AG10803 (cell line): ENCODE measurements at places on chromosomes 5 and 9.

DNA sequence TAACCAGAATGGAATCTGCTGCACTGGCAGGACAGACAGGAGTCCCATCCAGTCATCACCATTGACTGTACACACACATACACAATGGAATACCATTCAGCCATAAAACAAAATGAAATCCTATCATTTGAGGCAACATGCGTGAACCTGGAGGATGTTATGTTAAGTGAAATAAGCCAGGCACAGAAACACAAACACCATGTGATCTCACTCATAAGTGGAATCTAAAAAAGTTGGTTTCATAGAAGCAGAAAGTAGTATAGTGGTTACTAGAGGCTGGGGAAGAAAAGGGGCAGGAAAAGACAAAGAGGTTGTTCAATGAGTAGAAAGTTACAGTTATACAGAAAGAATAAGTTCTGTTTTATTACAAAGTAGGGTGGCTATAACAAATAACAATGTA is 884.0 kb upstream of the ACO1 start:
- no peak for DNase-seq

DNA sequence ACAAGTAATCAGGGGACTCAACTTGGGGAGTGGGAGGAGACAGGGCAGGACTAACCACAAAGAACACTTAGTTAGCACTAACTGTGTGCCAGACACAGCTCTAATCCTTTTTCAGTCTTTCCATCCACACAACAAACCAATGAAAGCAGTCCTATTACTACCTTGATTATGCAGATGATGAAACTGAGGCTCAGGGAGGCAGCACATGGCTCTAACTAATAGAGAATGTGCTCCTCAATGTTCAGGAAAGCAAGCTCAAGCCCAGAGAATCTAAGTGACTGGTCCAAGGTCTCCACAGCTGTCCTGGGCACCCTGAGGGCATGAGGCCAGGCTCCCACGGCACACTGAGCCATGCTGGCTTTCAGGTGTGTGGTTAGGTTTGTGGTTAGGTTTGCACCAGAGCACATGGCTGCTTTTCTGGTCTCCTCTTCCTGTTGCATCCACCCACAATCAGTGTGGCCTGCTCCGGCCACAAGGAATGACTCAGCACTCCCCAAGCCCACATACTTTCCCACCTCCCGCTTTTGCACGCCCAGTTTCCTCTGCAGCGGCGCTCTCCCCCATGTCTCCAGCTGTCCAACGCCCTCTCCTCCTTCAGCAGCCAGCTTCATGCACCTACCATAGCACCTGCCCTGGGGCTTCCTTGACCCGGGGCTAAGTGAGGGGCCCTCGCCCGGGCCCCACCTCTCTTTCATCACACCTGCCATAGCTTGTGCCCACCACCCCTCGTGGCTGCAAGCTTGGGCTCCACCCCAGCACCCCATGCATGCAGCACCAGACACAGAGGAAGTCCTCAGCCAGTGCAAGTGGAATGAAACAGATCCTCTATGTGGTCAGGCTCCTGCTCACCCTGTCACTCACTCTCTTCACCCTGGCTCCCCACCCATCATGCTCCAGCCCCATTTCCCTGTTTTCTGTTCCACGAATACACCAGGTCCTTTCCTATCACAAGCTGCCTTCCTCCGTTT is 133.1 kb downstream of the GABBR2 start:
- DNase-seq: peak; percentile 77

DNA sequence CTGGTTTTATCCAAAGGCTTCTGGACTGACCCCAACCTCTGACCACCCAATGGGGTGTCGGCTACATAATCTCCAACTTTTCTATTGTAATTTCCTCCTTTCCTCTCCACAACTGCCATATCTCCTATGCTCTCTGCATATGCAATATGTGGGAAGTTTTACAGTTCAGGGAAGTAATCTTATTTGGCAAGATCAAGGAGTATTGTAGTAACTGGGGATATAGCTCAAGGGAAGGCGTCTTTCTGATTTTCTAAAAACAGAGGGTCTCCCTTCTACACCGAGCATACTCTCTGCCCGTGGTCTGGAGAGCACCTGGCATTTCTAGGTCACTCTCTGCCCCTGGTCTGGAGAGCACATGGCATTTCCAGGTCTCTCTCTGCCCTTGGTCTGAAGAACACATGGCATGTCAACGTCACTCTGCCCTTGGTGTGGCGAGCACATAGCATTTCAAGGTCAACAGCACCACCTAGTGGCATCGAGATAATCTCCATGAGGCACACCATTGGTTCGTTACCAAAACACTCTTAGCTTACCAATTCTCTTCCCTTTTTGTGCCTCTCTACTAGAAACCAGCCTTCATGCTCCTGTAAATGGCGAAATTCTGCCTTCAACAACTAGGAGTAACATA is 616.4 kb upstream of the NUDT12 start:
- DNase-seq: peak; percentile 37

DNA sequence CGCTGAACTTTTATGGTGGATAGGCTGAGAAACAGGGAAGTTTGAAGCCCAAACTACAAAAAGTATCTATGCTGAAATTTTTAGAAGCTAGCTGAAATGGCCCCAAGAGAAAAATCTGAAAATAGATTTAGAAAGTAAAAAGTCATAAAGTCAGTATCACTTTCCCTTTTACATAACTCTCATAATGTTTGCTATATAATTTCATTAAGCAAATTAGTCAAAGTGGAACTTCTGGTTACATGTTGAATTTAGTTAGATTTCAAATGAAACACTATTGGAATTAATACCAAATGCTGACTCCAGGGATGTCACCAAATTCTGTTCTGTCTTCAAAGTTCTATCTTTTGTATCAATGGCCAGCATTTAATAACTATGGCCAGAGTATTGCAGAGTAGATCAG is 126.9 kb downstream of the TTC39B start:
- no peak for DNase-seq

DNA sequence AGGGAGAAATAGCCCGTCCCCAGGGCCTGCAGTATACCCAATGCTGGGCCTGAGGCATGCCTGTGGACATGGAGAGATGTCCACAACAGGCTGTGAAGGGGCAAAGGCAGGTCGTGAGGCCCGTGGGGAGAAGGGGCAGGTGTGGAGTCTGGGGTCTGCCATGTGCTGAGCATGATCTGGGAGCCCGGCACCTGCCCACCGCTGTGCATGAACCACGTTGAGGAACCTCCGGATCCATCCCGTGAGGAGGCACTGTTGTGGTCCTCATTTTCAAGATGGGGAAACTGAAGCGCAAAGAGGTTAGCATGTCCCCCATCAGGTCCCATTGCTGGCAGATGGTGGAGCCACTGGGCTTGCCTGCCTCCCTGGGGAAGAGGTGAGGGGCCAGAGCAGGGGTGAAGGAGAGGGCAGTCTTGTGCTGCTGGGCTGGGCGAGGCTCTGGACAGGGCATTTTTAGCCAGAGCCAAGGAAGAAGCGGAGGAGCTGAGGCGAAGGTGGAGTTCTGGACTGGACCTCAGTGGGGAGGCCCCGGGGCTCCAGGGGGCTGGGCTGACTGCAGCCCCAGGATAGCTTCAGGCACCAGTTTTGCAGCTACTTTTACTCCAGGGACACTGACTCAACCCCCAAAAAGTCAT is 46.5 kb downstream of the LRSAM1 start:
- no peak for DNase-seq

- DNase-seq: no peak
These were observed 134.6 kb upstream of the VLDLR start for GRCh38 chr9:2486988-2487387.

DNA sequence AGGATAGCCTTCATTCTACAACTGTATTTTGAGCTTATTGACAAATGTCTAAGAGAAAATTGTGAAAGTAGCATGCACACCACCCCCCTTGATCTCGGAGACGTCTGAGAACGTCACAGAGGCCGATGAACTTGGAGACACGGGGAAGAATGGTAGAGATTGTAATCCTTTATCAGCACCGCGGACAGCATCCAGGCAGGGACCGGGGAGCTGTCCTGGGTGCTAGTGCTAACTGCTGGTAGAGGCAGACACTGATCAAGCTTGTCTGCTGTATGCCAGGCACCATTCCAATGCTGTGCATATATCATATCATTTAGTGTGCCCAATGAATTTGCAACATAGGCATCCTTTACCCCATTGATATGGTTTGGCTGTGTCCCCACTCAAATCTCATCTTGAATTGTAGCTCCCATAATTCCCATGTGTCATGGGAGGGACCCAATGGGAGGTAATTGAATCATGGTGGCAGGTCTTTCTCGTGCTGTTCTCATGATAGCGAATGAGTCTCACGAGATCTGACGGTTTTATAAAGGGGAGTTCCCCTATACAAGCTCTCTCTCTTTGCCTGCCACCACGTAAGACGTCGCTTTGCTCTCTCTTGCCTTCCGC is 98.8 kb downstream of the LHX2 start:
- peak; percentile 47 for DNase-seq

DNA sequence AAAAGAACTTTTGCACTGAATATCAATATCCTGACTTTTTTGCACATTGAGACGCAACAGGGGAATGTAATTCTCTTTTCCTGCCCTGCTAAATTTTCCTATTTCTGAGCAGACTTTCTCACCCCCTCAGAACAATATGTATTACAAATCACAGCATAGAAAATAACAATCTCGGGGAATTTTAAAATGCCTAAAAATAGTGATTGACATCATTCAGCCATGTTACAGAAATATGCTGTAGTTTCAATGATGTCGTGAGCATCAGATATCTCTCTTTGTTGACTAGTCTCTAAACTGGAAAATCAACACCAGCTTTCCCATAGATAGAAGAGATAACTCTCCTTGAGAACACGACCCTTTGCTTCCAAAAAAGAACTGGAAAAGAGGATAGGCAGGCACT is 166.7 kb downstream of the ZDHHC21 start:
- no peak for DNase-seq

DNA sequence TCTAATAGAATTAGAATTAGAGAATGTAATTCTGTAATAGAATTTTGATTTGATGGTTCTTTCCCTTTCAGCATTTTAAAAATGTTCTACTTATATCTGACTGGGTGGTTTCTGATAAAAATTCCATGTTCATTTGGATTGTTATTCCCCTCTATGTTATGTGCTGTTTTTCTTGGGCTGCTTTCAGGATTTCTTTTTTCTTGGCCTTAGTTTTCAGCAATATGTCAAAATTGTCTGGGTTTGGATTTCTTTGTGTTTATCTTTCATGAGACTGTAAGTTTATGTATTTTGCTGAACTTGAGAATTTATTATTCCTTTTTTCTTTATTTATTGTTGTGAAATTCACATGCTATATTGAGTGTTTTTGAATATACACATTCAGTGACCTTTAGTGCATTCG is 189.1 kb downstream of the RANBP17 start:
- no peak for DNase-seq

DNA sequence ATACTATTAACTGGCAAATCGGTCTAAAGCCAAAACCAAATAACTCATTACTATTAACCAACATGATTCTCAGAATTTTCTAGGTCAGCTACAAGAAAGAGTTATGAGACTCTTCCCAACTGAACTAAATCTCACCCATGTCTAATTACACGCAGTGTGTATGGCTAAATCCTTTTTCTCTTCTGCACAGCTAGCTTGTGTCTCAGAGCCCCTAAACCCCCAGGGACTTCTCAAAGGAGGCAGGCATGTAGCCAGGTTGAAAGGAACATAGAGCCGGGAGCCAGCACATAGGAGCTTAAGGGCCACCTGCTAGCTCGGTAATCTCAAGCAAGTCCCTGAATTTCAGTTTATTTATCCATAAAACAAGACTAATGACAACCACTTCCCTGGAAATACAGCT is 2.2 kb upstream of the GZMK start:
- DNase-seq: no peak

GRCh38 chr9:135255033-135255840 is 167.8 kb downstream of the OLFM1 start:
- DNase-seq: no peak

DNA sequence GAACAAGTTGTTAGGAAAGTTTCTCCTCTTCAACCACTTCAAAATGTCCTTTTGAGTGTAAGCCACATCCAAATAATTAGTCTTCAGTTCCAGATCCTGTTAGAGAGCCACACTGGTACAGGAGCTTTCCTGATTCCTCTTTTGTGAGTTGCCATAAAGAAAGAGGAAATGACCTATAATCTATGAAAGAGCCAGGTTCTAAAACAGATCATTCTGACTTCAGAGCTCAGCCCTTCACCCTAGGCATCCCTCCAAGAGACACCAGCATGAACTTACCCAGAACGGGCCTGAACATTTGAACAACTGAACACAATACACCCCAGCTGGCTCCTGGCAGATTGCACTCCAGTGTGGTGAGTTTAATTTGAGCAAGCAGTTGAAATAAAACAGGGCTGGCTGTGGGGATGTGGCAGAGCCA is 25.7 kb downstream of the SLC1A1 start:
- DNase-seq: peak; percentile 66

- no peak for DNase-seq
These were observed 418.6 kb upstream of the TYRP1 start for GRCh38 chr9:12274577-12274976.

DNA sequence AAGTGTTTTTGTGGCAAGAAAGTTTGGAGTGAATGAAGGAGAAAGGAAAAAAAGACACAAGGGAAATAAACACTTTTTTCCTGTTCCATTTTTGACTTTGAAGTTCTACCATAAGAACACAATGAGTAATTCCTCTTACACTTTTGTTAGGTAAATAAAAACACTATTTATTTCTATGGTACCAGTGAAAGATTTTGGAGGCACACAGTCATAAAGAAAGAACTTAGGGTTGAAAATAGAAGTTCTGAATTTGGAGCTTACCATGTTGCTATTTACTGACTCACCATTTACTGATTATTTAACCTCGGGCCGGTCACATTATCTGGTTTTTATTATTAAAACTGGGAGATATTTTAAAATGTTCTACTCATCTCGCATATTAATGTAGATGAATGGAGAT is 367.8 kb downstream of the TLE1 start:
- DNase-seq: no peak
